ENCODE measurements at places on chromosomes 11 and 22.

GRCh38 chr11:27721264-27722116 lies 21.2 kb upstream of the BDNF start:
- peak; percentile 53 for DNase-seq

DNA sequence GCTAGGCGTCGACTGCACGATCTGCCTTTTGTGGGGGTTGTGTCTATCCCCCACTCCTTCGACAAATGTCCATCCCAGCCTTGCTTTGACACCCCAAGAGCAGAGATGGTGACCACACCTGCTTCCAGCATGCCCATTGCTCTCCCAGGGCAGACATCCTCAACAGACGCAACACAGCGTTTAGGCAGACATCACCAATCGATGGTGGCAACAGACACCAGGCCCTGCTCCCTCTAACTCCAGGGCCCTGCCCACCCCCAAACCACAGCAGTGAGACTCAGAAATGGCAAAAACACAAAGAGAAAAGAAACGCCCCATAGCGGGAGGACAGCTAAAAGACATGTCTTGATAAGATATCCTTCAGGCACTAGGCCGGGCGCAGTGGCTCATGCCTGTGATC lies 150.9 kb downstream of the CRYBB2 start:
- DNase-seq, result no peak

DNA sequence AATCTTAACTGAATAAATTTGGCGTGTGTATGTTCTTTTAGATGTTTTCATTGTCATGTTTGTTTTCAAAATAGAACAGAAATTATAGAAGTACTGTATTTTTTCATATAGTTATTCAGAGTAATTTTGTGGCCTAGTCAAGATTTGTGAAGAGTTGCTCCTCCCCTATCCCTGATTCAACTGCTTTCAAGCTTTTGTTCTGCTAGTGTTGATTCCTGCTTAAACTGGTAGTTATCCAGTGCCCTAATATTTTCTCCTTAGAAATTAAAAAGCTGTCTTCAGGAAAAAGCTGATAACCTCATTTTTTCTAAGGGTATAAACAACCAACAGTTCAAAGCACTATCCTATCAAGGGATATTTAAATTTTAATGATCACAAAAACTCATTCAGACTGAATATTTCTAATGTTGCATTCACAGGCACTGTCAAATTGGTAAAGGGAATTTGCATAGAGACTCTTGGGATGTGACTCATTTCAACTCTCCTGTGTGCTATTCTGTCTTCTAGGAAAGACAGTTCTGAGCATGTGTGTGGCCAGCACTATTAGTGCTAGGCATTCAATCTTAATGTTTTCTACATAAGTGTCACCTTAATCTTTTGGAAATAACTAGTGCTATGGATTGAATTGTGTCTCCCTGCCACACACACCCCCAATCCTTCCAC lies 1776.0 kb downstream of the LRRC4C start:
- DNase-seq, result no peak

DNA sequence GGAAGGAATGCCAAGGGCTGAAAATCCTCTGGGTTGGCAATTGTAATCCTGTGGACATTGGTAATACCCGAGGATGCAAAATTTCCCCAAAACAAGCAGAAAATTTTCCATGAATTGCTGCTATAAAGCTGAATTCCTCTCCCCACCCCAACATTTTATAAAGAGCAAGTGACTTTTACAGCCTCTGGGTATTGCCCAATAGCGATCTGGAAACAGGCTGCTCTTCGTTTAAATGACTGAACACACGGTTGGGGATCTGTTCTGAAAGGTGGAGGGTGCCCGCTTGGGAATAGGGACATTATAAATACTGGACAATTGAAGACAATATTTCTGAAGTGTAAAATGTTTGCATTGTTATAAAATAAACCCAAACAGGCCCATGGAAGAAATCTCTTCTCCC lies 20.6 kb downstream of the EHF start:
- no peak for DNase-seq

GRCh38 chr11:3180869-3181268 lies 15.8 kb upstream of the OSBPL5 start:
- no peak for DNase-seq

DNA sequence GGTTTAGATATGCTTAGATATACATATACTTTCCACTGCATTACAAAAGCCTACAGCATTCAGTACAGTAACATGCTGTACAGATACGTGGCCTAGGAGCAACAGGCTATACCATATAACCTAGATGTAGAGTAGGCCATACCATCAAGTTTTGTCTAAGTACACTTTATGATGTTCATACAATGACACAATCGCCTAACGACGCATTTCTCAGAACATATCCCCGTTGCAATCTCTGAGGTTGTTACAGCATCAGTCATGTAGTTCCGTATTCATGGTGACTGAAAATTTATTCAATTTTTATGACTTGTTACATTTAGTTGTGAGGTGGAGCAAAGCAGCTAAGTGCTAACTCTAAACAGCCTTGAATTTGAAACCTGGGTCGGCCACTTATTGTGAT lies 6.7 kb downstream of the ZBTB44 start:
- DNase-seq, result no peak

All from common myeloid progenitor, CD34-positive (primary cell).